Brain (organoid and tissue), 16 donors: ENCODE measurements at places on chromosomes 1 and 21.

- DNase-seq, result no peak
These were observed 23.9 kb upstream of the KCNE1 start for GRCh38 chr21:34535886-34536285.

GRCh38 chr1:21175670-21176581 is 771 bp downstream of the EIF4G3 start:
- peak; percentile 43 for DNase-seq

- DNase-seq, result no peak
These were observed 12.2 kb downstream of the OR2B11 start for GRCh38 chr1:247445526-247446356.

DNA sequence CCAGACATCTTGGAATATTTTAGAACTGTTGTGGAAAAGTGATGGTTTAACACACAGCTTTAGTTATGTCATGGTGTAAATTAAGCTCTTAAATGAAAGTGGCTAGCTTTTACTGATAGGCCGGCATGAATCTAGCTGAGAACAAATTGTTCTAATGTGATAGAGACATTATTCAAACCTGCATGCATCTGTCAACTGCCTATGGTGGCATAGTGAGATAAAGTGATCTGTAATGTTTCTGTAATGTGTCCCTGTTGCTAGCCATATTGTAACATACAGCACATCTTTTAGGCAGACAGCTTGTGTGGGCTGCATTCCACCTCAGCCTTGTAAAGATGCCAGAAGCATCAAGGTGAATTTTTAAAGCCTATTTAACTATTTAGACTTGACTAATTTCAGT is 16.0 kb downstream of the LRIG2 start:
- peak; percentile 36 for DNase-seq

DNA sequence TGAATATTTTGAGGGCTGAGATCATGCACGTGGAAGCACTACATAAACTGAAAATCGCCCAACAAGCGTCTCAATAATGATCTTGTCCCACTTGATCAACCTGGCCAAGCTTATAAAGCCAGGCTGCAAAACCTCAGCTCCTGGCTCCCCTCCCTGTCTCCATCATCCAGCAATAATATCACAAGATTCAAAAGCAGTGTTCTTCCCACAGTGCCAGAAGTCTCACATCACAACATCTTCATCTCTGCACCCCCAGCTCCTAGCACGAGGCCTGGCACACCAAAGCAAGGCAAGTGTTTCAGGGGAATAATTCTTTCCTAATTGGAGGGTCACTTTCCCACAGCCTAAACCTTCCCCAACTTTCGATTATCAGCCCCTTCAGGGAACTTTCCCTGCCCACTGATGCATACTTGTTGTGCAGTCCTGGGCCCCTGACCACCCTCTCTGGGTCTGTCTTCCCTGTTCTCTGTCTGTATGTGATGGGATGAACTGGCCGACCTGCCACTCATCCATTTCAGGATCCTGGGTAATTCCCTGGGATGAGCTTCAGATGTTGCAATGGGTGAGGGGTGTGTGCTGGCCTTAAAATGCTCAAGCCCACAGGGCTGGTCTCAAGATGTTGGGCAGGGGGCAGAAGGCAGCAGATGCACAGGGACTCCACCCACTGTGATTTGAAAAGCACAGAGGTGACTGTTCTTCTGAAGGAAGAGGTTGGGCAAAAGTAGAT is 129.0 kb downstream of the DMRTB1 start:
- no peak for DNase-seq

DNA sequence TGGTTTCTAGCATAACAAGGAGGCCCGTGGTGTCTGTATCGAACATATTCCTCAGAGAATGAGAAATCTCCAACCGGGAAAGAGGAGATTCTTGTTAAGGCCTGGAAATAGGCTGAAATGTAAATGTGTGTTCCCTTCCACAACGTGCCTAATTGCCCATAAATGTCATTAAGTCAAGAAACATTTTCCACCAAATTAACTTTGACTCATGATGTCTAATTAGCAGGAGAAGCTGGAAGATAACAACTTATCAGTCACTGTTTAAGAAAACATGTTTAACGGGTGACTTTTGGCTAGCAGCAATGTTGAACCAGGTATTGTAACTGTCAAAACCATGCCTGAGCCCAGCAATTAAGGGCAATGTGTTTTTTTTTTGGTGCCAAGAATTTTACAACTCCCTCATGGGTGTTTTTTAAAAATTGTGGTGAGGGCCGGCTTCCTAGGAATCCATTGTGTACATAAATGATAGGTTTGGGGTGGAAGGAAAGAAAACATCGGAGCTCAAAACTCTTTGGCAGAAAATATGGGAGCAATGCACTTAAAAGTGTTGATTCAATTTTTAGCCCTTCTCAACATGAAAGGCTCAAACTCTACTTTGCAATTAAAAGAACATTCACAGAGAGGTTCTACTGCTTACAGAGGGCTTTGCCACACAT is 67.0 kb downstream of the OLIG1 start:
- DNase-seq, result peak; percentile 84

- DNase-seq, result no peak
These were observed 58.5 kb downstream of the TENT5C start for GRCh38 chr1:117664314-117664713.

DNA sequence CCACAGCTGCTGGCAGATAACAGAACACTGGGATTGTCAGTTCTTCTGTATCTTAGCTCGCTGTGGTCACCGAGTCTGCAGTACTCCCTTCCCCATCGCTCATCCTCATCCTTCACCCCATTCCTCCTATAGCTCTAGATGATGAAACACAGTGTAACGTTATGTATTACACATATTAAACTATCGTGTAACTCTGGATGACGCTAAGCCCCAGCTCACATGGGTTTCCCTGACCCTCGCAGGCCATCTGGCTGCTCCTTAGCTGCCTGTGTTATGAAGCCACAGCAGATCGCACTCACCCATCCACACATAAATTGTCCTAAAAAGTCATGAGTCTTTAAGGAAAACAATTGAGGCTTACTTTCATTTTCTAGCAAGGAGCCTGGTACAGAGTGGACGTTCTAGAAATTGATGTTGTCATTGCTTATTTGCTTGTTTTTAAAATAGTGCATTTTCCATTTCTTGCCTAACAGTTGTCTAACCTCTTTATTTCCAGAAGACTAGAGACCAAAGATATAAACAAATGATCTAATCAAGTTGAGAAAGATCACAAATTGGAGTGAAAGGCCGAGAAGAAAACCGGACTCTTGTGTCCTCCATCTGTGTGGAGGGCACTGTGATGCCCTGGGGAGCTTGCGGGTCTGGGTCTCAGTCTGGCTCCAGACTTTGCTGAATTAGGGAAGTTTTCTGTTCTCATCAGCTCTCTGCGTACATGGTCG is 24.3 kb upstream of the PCP4 start:
- DNase-seq, result no peak

DNA sequence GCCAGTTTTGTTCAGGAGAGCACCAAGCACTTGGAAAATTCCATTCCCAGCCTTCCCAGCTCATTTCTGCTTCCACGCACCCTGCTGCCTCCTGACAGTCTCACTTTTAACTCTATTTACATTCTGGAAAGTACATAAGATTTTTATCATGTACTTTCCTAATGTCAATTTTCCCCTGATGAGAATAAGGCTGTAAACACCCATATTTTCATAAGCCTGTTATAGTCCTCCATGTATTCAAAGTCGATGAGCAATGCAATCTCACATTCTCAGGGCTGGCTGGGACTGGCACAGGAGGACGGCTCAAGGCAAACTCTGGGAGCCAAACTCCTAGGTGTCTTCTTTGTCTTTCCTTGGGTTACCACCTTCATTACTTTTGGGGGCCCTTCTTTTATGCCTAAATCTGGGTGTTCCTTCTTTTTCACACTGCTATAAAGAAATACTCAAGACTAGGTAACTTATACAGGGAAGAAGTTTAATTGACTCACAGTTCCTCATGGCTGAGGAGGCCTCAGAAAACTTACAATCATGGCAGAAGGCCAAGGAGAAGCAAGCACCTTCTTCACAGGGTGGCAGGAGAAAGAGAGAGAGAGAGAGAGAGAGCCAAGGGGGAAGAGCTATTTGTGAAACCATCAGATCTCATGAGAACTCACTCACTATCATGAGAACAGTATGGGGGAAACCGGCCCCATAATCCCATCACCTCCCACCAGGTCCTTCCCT is 94.6 kb downstream of the IGSF21 start:
- DNase-seq, result no peak

- no peak for DNase-seq
These were observed 262.6 kb downstream of the PCP4 start for GRCh38 chr21:40129809-40130208.

DNA sequence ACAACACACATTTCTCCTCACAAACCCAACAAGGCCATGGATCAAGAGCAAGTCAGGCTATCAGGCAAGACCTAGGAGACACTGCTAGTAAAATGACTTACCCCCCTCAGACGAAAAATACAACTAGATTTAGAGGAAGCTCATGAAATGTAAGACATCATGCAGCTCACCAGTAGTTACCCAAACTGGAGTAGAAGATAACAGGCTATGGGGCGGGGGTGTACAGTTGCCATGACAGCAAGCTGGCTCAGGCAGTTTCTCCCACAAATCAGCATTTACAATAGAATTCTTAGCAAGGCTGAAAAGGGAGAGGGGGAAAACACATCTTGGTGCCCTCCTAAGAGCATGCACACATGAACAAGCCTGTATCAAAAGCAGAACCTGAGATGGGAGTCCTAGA is 13.9 kb downstream of the TPM3 start:
- DNase-seq, result no peak

DNA sequence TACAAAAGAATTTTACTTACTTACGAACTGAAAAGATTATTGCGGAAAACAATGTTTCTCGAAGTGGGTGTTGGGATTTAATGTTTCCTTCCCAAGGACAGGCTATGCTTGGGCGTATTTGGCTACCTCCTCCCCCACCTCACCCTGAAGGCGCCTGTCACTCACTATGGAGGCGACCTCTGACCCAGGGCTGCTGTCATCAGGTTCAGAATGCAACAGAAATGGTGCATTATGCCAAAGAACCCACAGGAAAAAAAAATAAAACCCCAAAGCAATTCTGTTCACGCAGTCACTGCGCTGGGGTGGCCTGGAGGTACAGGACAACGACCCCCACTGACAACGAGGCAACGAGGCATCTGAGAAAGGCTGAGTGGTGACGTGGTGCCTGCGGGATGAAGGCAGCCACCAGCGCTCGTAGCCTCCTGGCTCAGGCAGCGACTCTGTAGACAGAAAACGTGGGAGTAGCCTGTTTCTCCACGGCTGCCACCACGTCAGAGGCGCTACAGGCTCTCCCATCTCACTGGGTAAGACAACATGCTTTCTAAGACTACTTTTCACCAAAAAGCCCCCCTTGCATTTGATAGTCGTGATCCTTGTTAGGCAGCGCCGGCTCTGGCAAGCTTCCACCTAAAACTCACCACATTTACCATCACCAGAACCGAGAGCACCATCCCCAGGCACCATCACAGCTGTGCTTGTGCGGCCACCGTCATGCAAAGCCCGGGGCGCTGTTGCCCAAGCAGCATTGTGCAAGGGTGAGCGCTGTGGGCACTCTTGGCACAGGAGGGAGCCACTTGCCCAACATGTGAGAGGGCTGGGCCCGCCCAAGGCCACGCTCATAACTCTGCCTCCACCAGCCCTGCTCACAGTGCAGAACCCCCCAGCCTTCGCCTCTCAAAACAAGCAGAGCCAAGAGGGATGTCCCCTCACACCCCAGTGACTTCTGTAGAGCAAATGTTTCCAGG is 14.3 kb downstream of the NADK start:
- DNase-seq, result no peak
